ENCODE measurements at places on chromosomes 6 and 20.

GRCh38 chr6:122381494-122382265, 17.8 kb upstream of the HSF2 start:
- DNase-seq, result peak; percentile 14

GRCh38 chr20:63618291-63618980, 8.5 kb downstream of the GMEB2 start:
- DNase-seq, result no peak

DNA sequence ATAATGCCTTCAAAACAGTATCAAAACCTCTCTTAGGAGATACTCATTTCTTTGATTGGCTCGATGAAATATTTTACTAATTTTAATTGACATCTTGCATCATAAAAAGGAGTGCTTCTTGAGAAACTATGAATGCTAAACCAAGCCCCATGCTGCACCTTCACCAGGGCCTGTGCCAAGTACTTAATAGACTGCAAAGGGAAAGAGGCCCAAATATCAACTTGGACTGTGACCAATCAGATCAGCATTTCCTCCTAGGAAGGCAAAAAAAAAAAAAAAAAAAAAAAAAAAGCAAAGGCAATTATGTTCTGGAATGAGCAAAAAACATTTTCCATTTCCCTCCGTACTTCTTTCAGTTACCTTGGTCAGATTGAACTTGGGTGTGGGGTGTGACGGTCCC, 253.0 kb upstream of the SOX4 start:
- DNase-seq, result no peak

- DNase-seq, result no peak
Measured at GRCh38 chr6:111791415-111791814, 81.8 kb downstream of the FYN start.

DNA sequence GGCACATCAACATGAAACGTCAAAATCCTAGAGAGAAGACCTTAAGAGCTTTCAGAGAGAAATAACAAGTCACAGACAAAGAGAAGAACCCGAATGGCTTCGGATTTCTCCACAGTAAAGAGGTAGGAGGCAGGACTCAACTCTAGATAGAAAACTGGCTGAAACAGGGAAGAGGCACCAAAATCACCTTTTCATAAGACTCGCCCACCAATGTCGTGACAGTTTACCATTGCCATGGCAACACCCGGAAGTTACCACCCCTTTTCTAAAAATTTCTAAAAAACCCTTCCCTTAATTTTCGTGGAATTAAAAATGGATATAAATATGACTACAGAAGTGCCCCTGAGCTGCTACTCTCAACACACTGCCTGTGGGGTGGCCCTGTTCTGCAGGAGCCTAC, 12.3 kb upstream of the DEFB121 start:
- DNase-seq, result no peak

DNA sequence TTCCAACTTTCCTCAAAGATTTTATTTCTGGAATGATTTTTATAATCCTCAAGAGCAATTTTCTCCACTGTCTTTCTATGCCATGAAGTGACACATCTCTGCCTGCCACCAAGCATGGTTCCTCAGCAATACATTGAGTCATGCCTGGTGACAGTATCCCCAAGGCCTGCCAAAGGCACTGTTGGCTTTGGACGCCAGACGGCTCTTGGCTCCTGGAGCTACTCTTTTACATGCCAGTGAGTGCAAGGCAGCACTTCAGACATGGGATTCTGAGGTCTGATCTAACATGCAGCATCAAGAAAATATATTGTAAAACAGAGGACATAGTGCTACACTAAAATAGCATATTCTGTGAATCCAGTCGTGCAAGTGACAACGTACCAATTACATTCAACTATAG, 20.1 kb upstream of the PLEKHG1 start:
- DNase-seq, result no peak

- no peak for DNase-seq
Measured at GRCh38 chr6:106152952-106153351, 66.8 kb downstream of the PRDM1 start.

DNA sequence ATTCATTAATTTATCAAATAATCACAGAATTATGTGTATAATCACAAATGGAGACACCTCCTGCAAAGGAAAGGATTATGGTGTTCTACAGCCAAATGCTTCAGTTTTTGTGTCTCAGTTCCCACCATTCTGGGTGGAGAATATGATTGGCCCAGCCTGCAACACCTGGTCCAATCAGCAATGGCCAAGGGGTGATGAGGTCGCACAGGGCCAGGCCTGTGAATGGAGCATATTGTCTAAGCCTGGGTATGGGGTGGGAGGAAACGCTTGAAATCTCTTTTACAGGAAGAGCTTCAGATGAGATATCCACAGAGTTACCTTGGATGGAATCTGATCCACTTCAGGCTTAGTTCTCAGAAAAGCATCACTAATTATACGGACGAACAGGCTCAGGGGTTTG, 271.6 kb downstream of the DHX35 start:
- no peak for DNase-seq

DNA sequence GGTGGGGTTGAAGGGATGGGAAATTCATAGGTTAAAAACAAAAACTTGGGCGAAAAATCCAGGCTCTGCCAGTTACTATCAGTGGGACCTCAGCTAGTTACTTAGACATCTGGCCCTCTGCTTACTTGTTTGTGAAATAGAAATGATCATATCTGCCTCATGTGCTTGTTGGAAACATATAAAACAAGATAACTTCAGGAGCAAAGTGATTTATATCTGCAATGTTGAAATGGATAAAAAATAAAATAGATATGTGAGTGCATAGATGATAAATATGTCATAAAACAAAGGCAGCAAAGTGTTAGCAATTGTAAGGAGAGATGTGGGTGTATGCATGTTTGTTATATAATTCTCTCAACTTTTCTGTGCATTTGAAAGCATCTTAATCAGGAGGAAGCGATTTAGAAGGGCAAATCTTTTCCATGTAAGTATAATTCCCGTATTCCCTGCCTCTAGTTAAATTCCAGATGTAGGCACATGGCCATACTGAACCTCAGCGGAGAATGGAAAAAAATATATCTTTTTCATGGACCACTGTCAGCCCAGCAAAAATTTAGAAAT, 579.0 kb upstream of the FLRT3 start:
- DNase-seq, result no peak

GRCh38 chr6:78243519-78243918, 590.7 kb downstream of the MEI4 start:
- no peak for DNase-seq

DNA sequence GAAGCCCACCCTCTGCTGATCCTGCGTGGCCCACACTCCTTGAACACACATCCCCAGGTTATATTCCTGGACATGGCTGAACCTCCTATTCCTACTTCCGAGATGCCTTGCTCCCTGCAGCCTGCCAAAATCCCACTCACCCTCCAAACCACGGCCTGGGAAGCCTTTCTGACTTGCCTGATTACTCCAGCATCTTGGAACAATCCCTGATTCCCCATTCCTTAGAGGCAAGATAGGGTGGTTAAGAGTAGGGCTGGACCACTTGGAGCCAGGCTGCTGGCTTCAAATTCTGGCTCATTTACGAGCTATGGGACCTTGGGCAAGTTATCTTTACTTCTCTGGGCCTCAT, 45.9 kb upstream of the CDH22 start:
- DNase-seq, result no peak

DNA sequence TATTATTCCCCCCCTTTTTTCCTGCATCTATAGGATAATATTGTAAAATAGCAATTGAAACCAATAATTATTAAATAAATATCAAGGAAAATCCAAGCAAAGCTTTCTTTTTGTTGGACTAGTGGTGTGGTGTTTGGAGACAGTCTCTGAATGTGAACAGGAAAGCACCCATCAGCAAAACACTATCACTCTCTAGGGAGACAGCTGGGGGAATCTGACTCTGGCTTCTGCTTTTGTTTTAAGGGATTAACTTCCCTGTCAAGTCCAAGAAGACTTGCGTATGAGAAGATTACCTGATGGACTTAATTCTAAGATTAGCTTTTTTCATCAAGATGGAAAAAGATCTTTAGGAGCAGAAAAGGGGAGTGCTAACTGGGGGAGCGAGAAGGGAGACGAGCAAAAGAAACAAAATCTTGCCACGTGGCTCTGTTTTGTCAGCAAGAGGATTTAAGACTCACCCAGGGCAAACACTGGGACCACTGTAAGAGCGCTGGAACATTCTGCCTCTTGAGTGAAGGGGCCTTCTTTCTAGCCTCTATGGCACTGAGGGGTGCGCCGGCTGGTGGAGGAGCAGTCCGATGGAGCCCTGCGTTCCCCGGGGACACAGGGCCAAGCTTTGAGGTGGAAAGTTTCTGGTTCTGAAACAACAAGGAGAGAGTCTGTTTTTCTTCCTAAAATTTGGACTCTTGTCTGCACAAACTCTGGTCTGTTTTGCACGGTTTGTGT, 570 bp downstream of the TULP4 start:
- no peak for DNase-seq

DNA sequence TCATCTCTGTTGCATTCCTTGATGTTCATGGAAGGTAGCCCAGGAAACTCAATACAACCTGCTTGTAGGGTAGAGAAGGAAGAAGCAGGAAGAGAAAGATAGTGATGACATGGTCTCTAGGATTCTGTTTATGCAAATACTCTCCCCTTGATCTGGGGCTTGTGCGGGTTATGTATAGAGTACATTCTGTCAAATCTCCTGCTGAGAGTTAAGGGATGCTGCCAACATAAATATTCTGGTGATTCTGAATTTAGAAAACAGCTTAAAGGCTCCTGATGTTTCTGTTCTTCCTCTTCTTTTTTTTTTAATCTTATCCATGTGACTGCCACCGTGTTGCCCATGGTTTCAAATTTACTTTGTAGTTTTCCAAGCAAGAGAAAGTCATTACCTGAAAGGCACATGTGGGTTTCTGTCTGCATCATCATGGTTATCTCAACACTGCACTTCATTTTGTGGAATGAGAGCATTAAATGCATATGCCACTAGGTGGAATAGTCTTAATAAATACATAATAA, 150.6 kb downstream of the RPS12 start:
- no peak for DNase-seq

DNA sequence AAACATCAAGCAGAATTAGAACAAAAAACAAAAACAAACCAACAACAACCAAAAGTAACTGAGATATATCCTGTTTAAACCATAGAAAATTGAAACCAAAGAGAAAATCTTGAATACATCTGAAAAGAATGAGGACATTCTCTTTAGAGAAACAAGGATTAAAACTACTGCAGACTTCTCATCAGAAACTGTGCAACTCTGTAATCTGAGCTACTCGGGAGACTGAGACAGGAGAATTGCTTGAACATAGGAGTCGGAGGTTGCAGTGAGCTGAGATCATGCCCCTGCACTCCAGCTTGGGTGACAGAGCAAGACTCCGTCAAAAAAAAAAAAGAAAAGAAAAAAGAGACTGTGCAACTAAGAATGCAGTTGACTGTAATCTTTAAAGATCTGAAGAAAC, 153.4 kb downstream of the SYNDIG1 start:
- DNase-seq, result no peak

DNA sequence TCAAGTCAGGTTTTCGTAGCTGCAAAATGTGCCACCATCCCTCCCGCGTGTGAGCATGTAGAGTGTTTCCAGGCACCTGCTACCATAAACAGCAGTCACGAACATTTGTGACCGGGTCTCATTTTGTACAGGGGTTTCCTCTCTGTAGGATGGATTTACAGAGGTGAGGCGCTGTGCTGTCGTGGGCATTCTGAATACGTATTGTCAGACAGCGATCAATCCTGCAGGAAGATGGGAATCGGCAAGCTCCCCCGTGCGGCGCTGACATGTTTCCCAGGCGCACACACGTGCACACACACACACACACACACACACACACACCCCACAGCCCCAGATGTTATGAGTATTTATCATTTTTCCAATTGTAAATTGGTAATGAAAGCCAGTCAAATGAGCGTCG, 15.8 kb downstream of the ANKRD60 start:
- no peak for DNase-seq

DNA sequence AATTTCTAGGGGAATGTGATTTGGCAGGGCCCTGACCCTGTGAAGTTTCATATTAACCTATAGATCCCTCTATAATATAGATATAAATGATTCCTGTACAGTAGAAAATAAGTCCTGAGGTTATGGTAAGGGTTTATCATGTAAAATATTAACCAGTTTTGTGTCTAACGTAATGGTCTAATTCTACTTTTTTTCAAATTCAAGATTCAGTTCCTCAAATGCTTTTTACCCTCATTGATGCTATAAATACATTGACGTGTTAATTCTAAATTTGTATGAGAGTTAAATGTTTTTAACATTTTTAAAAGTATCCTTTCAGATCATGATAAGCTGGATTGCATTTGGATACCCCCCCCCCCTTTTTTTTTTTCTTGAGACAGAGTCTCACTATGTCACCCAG, 169.4 kb downstream of the MEI4 start:
- no peak for DNase-seq

- DNase-seq, result no peak
Measured at GRCh38 chr6:101845172-101845571, 451.7 kb downstream of the GRIK2 start.

DNA sequence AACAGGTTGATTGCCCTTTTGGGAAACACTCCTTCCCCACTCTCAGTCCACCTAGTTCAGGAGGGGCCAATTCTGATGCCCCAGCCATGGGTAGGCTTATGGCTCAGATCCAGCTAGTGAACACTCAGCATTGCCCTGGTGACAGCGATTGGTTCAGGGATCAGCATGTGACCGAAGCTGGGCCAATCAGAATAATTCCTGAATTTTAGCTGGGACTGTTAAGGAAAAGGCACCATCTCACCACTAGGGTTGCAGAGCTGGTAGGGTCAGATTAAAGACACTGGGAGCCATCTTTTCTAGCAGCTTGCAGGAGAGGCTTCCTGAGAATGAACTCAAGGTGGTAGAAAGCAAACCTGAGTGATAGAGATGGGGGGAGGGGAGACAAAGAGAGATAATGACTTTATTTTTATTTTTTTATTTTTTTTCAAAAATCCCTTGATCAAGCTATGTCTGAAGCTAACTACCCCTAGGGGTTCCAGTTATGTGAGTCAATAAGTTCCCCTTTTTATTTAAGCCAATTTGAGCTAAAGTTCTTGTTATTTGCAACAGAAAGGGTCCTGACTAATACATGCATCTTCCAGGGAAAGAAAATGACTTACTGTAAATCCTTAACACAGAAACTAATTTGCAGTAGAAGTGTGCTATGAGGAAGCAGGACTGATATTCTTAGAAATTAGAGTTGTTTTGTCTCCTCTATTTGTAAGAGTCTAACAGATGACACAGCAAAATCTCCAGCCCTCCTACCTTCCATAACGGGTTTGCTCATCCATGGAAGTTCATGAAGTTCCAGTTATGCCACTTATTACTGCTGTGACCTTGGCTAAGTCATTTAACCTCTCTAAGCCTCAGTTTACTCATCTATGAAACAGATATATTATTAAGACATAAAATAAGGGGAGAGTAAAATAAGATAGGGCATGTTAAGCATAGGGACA, 44.7 kb downstream of the EYA2 start:
- DNase-seq, result no peak

GRCh38 chr20:57788936-57789613, 79.3 kb upstream of the PMEPA1 start:
- no peak for DNase-seq

GRCh38 chr20:17916433-17916891, 52.1 kb downstream of the SNX5 start:
- no peak for DNase-seq
